ENCODE measurements at places on chromosomes 12 and 14.

- DNase-seq: no peak
These were observed 3.6 kb upstream of the BRMS1L start for GRCh38 chr14:35822501-35822900.

DNA sequence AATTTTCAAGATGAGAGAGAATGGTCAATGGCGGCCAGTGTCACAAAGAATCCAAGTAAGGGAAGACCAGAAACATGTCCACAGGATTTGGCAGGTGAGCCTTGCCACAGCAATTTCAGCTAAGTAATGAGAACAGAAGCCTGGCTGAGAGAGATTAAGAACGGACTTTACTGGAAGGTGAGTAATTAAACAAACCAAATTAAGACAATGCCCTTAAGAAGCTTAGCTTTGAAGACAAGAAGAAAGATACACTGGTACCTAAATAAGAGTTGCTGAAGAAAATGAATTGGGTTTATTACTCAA, 145.4 kb upstream of the PLEKHG7 start:
- no peak for DNase-seq

GRCh38 chr12:23041774-23042173, 416.8 kb downstream of the ETNK1 start:
- no peak for DNase-seq

DNA sequence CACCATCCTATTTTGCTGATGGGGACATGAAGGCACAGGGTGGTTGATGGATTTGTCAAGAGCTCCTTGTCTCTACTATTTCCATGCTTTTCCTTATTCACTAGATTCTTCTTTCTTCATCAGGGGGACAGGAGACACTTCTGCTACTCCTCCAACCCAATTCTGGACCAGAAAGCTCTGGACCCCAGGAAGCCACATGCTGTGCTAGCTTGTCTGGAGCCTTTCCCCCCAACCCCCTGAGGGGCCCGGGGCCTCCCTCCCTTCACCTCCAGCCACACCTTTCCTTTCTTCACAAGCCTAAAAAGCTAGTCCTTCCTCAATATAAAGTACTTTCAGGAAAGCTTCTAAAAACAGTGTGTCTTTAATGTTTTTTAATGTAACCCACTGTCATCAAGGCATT, 75.1 kb upstream of the CAPRIN2 start:
- no peak for DNase-seq

- DNase-seq: no peak
These were observed 2.1 kb downstream of the MAP1LC3B2 start for GRCh38 chr12:116561181-116561821.

DNA sequence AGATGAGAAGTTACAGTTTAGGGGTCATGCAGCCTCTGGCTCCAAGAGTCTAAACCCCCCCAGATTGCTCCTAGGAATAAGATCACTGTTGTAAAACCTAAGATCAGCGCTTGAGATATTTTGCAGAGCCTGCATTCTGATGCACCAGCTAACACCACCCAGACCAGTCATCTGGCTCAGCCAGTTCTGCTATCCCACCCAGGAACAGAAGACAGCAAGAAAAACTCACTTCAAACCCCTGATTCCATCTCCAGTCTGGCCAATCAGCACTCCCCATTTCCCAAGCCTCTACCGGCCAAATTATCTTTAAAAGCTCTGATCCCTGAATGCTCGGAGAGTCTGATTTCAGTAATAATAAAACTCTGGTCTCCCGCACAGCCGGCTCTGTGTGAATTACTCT, 158.6 kb downstream of the ZNF664 start:
- no peak for DNase-seq

DNA sequence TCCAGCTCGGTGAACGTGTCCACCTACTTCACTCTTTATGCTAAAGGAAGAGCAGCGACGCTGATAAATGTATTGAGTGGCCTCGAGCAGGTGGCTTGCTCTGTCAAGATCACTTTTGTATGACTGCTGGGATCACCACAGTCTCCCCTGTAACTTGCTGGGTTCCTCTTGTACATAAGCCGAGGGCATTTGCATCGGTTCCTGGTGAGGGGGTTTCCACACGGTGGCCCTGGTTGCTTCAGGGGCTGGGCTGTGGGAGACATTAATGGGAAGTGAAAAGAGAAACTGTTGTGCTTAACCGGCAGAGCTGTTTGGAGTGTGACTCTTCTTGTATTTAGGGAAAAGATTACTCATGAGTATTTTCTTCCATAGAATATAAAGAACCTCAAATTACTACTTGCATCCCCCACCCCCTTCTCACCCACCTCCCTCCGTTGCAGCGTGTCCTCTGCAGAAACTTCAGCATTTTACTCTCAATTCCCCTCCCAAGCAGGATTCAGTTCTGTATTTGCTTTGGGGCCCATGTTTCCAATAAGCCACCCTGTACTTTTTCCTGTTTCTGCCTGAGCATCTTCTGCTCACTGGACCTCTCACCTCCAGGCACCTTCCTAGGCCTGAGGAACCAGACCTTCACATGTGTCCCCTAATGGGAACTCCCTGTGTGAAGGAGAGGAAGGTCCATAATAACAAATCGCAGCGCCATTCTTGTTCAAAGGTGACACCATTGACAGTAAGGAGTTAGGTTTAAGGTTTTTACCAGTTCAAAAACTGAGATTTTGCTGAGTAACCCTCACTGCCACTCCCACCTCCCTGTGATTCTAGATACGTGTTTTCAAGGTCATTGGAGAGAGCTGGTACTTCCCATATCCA, 187.0 kb downstream of the ETV6 start:
- DNase-seq: no peak

DNA sequence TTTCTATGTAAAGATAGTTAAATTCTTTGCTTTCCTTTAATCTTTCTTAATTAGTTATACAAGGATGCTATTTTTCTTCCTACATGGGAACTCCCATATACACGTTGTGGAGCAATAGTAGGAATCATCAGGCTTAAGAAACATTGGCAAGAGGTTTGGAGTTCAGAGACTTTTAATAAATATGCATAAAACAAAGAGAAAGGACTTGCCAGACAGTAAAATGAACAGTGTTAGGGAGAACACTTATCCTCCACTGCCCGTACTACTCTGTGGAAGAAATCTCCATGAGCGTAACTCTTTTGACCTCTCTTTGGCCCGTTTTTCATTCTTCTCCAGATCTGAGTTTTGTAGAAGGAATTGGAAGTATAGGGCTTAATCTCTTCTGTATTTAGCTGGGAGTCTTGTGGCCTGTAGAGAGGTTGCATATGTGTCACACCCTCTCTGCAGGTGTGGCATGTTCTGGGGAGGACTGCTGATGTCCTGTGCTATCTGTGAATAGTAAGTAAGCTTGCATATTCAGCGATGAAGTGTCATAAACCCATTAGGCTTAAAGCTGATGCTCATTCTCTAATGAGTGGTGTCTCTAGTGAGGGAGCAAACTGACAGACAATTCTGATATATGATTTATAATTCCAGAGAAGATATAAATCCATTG, 455.4 kb upstream of the FAR2 start:
- DNase-seq: no peak

GRCh38 chr12:88600272-88600671, 20.0 kb upstream of the KITLG start:
- DNase-seq: no peak

DNA sequence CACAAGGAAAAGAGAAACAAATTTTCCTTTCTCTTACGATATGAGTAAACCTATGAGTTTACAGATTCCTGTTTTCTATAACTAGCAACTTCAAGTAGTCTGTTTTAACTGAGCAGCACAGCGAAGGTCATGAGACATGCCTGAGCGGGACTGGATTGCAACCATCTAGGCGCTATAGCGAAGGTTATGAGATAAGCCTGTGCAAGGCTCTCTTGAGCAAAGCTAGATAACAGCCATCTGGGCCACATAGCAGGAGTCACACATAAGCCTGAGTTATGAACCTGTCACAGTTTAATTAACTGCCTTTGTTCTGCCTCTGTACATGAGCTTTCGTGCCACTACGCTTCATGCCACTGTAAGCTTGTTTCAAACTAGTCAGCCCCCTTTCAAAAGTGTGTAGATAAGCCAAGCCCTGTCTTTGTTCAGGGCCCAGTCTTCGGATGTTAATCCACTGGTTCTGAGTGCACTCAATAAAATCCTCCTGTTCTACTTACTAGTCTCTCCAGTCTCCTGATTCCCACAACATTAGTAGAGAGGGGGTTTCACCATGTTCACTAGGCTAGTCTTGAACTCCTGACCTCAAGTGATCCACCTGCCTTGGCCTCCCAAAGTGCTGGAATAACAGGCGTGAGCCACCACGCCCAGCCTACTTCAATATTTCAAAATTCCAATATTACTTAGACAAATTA, 47.1 kb downstream of the SEC23A start:
- DNase-seq: no peak

- DNase-seq: no peak
These were observed 99.8 kb downstream of the BORCS5 start for GRCh38 chr12:12456637-12457036.

GRCh38 chr12:1595026-1595561, 713 bp upstream of the FBXL14 start:
- DNase-seq: peak; percentile 70

GRCh38 chr12:93226361-93226760, 151.4 kb upstream of the NUDT4 start:
- DNase-seq: no peak

DNA sequence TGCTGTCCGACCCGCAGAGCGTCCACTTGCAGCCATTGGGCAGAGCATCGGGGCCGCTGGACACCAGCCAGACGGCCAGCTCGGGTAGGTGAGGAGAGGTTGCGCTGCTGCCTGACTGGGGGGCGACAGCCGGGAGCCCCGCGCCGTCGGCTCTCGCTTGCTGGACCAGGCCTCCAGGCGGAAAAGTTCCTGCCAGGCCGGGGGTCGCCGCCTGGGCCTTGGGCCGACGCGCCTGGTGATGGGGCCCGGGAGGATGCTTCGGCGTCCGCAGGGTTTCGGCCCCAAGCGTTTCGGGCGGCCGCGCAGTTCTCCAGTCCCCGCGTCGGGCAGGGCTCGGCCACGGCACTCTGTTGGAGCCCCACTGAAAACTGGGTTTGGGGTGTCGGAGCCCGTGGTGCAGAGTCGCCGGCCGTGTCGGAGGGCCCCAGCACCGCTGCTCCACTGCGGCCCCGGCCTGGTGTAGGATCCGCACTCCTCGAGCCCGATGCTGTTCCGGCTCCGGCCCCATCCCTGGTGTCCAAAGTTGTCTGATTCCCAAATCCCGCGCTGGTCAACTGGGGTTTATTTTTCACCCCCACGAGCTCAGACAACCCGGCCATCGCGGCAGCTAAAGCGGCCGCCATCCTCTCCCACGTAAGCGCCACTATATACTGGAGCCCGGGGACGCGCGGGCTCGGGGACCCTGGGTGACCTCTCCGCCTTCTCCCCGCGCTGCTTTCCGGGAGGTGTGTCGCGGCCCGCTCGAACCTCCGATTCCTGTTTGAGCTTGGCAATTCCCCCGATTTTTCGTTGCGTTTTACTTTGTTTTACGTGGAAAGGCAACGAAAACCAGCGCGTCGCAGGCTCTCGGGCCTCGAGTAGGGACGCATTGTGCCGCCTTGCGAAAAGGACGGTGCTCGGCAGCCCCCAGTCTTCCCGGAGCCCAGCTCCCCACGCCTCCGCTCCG, 872 bp downstream of the VSX2 start:
- DNase-seq: no peak

DNA sequence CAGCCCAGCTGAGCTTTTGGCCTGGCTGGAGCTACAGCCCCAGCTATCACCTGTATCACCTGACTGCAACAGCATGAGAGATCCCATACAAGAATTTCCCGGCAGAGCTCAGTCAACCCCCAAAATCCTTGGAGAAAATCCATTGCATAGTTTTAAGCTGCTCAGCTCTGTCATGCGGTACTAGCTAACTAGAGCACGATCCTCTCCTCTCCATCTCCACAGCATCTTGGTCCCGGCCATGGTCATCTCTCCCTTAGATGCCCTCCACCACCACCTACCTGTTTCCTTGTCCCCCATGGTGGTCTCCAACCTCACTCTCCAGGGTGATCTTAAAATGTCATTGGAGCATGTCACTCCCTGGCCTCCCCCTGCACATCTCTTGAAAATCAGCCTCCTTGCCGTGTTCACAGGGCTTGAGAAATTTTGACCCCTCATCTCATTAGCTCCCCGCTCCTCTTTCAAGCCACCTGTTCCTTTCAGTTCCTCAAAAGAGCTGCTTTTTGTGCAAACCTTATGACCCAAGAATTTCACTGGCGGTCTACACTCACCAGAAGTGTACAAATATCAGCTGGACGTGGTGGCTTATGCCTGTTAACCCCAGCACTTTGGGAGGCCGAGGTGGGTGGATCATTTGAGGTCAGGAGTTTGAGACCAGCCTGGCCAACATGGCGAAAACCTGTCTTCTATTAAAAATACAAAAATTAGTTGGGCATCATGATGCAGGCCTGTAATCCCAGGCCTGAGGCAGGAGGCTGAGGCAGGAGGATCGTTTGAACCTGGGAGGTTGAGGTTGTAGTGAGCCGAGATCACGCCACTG, 8.1 kb upstream of the CLMN start:
- DNase-seq: no peak

GRCh38 chr14:55749946-55750345, 169.9 kb downstream of the KTN1 start:
- DNase-seq: no peak

DNA sequence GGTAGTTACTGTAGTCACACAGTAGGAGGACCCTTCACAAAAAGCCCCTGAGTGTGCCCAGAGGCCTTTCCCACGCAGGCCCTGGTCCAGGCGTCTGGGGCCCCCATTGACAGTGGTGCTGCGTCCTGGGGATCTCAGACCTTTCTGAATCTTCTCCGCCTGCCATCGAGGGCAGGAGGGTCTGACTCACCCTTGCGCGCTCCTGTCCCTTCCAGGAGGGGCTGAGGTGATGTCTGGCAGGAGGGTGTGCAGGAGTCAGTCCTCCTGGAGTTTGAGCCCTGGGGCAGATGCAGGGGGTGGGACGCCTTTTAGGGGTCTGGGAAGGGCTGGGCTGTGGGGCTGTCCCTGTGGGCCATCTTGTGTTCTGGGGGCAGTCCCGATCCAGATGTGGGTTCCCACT, 386.8 kb downstream of the TMEM121 start:
- DNase-seq: no peak

DNA sequence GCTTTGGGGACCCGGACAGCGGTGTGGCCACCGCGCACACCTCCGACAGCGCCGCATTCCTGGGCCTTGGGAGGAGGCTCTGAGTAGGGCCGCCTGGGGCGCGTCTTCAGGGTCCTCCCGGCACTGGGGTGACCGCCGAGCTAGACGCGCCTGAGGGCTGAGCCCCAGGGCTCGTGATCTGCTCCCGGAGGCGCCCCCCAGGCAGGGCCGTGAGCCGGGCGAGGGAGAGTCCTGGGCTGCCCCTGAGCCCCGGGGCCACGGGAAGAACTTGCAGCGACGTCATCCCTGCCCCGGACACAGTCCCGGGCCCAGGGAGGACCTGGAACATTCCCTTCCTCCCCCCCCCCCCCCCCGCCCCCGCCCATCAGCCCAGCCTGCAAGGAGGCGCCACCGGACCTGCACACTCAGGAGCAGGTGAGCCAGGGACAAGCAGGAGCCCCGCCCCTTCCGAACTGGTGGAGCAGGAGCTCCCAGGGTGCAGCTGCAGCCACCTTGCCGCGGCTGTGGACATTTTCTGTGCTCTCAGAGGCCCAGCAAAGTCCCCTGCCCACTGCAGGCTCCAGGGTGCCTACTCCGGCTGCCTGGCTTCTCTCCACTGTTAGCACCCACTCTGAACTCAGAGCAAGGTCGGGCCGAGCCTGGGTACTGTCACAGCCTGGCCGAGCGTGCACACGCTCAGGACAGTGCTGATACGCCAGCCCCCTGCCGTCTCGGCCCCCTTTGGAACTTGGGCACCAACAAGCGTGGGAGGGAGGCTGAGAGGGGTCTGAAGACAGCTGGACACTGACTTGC, 50.7 kb downstream of the A2M start:
- peak; percentile 64 for DNase-seq

GRCh38 chr12:12107678-12108077, 36.9 kb downstream of the BCL2L14 start:
- DNase-seq: no peak

Measured in C1 segment of cervical spinal cord (tissue), 14 donors.